ENCODE measurements at places on chromosomes 4 and X.

GRCh38 chrX:17415242-17415810 lies 40.3 kb downstream of the NHS start:
- DNase-seq, result no peak

- no peak for DNase-seq
These were observed 190.4 kb downstream of the GABRB1 start for GRCh38 chr4:47221721-47222120.

DNA sequence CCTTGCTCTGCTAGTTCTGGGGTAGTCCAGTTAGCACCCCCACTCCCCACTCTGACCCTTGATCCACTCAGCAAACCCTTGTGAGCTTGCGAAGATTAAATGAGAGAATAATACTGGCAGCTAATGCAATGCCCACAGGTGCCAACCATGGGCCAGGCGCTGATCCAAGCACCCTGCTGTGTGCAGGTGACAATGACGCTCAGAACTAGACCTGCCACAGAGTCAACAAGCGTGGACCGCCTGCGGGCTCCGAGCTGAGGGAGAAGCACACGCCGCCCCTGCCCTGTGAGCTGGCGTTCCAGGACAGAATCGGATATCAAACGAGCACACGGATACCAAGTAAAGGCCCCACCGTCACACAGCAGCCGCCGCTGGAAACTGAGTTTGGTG lies 129.2 kb downstream of the FAM53A start:
- DNase-seq, result no peak

DNA sequence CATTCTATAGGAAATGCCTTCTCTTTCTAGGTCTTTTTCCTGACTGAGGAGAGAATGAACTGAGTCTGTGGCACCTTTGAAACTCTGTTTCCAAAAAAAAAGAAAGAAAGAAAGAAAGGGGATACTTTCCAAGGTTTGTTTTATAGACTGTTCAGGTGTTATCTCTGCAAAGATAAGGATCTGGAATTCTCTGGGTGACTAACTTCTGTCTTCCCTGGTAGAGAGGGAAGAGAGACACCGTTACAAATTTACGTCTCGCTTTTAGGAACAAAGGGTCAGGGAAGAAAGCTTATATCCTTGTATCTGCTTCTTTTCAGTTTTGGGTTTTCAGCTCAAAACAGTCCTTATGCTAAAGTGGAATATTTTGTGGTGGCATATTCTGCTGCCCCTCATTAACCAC lies 314.1 kb downstream of the RAPGEF2 start:
- no peak for DNase-seq

DNA sequence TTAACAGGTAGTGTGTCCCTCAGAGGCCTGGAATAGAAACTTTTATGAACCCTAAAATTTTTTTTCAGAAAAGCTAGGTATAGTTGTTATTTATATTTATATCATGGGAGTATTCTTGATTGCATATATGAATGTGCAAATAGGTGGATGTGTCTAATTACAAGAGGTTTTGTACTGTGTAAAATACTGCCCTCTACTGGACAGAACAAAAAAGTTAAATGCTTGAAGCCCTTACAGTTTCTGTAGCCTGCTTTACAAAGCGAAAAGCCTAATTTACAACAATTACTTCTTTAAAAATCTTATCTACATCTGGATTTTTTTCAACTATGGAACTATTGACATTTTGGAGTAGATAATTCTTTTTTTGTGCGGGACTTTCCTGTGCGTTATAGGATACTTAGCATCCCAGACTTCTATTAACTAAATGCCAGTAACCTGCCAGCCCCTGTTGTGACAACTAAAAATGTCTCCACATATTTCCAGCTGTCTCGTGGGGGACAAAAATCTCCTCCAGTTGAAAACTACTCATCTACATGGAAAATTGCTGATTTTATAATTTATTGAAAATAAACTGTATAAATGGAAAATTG lies 35.1 kb downstream of the ENPEP start:
- DNase-seq, result peak; percentile 39

DNA sequence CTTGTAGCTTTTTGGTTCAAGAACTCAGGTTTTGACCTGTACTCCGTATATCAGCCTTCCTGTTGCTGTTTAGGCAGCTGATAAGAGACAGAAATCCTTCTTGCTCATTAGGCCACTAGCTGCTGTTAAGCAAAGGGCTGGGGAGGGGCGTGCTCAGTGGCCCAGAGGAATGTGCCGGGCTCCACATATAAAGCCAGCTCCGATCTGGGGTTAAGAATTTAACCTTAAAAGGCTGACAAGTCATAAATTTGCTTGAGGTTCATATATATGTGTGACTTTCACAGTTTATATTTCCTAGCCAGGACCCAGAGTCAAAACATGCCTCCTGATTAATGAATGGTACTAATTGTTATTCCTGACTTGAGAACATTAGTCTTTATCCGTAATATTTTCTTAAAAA lies 15.3 kb downstream of the GPC3 start:
- no peak for DNase-seq

DNA sequence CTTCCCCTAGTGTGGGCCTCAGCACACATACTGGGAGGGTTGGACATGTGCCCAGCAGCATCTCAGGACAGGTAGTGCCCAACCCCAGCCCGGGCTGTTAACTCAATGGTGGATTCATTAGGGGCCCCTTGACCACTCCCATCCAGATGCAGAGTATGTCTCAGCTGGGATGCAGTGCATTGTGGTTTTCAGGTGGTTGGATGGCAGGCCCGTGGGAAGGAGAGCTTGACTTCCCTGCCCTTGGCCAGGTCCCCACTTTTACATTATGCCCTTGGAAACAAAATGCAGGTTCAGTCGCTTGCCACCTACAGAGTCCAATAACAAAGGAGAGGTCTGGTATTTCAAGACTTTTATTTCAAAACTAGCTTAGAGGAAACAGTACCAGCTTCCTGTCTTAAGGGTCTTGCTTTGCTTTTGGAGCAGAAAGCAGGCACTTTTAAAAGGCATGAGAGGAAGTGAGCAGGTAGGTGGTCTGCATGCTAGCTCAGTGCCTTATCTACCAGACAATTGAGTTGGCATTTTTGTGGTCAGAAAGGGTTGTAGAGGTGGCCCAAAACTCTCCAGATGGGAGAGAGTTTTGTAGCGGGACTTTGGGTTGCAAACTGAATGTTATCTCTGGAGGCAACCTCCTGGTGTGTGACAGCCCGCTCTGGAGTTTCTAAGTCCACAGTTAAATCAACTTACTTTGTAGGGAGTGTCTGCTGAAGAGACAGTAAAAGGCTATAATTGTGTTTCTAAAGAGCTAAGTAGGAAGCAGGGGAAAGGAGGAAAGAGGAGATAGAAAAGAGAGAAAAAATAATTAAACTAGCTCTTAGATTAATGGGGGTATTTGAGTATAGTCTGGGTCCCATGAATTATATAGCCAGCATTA lies 171.0 kb downstream of the GALNTL6 start:
- no peak for DNase-seq

DNA sequence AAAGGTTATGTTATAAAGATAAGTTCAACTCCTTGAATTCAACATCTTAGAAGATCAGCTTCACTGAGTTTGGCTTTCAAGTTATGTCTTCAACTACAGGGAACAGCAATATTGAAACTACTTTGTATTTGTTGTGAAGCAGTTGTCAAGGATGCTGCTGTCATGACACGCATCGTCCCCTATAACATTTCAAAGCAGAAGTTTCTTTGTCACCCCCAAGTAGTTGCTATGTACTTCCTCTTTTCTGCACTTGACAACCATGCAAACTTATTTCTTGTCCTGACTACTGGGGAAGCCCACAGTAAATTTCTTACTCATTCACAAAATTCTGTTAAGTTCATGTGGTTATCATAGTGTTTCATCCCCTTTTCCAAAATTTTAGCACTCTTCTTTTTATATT lies 14.3 kb downstream of the ANTXR2 start:
- no peak for DNase-seq

GRCh38 chr4:139857021-139857420 lies 191.4 kb downstream of the MGST2 start:
- DNase-seq, result no peak

DNA sequence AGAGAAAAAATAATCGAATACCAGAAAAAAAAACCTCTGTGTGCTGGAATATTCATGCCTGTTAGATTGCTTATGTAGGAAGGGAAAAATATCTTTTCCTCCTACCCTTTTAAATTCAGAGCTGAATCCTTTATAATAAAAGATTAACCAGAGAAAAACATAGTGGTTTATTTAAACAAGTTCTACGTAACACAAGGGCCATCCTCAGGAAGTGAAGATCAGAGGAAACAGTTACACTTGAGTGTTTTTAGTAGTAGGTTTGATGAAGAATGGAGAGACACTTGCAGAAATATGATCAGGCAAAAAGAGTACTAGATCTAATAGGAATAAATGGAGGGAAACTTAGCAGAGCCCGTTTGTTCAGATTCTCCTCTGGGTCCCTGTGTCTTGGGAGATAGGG lies 66.3 kb downstream of the TMEM156 start:
- no peak for DNase-seq

- DNase-seq, result no peak
These were observed 17.7 kb upstream of the P2RY8 start for GRCh38 chrX:1554469-1555210.

GRCh38 chr4:156638925-156639605 lies 332.5 kb downstream of the PDGFC start:
- DNase-seq, result peak; percentile 19

GRCh38 chr4:132344924-132345828 lies 803.9 kb upstream of the PCDH10 start:
- peak; percentile 55 for DNase-seq

- DNase-seq, result no peak
These were observed 74.4 kb upstream of the IRF2 start for GRCh38 chr4:184548648-184549341.

DNA sequence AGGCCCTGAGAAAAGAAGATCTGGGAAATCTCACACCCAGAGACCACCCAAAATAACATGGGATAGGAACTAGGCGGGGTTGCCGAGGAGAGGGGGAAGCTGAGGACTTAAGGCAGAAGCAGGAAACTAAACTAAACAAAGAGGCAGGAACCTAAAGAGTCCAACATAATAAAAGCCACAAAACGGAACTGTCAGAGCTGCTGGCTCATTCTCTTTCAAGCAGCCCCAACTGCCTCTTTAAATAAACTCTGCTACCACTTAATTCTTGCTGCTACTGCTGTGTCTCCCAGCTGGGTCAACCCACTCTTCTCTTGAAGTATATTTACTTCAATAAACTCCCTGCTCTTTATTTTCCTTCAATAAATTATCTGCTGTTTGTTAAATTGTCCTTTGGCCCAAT lies 44.5 kb downstream of the MAGEB16 start:
- no peak for DNase-seq

DNA sequence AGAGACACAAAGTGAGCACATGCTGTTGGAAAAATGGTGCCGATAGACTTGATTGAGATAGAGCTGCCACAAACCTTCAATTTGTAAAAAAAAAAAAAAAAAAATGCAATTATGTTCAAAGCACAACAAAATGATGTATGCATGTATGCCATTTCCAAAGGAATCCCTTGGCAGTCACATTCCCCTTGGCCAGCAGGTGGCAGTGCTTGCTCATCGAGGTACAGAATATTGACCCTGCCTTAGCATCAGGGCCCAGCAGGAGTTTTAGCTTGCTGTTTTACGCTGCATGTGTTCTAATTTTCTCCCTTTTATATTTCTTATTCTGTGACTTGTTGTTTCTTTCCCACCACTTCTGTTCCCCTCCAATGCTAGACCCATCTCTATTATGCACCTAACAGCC lies 34.5 kb upstream of the CYBB start:
- DNase-seq, result peak; percentile 57

DNA sequence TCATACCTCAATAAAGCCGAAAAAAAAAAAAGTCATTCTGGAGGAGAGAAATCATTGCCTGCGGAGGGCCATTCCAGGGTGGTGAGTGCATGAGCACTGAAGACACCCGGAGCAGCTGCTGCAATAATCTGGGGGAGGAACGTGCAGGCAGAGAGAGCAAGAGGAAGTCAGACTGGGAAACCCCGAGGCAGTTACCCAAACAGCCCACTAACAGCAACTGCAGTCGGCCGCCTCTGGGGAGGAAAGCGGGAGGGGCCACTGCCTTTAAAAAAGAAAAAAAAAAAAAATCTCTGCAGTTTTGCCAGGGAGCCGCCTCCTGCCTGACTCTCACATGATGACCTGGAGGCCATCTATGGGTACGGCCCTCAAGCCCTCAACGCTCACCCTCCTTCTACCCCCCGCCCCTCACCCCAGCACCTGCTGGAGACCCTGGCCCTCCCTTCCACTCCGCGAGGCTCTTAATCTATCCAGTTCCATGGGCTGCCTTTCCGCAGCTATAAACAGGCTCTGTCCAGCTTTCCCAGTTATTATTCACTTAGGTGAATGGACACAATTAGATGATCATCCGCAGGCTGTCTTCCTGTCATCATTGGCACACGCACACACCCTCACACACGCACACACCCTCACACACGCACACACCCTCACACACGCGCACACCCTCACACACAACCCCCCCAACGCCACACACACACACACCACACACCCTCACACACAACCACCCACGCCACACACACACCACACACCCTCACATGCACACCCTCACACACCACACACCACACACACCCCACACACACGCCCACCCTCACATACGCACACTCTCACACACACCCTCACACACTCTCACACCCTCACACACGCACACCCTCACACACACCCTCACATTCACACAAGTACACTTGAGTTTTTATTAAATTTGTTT lies 3.4 kb upstream of the AVPR2 start:
- DNase-seq, result peak; percentile 40

DNA sequence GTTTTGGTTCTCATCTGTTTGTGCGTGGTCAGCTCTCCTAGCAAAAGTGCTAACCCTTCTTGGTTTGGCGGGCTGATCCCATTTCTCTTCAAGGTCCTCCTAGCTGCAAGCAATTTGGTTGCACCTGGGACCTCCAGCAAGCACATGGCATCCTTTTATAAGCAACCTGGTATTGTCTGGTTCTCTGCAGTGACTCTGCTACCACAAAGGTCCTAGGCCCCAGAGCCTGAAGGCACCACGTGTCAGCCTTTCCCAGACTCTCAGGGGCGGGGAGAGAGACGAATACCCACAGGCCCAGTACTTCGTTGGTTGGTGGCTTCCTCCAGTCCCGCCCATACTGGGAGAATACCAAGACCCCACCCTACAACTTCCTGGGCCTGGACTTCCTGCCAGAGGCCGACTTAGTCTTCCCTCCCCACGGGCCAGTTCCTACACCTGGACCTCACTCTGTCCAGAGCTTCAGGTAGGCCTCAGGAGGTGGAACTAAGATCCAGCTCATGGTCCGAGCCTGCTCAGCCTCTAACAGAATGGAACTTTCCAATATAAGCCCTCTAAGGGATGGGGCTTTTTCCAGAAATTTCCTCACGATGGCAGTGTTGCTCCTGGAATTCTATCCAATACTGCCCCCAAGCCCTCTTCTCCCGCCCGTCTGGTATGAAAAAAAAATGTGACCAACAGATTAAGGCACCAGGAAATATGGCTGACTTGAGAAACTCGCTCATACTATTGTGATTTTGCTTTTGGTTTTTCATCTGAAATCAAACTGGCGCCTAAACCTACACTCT lies 192.5 kb upstream of the STK26 start:
- peak; percentile 94 for DNase-seq

- DNase-seq, result no peak
These were observed 884.0 kb upstream of the INTU start for GRCh38 chr4:126748736-126749135.

DNA sequence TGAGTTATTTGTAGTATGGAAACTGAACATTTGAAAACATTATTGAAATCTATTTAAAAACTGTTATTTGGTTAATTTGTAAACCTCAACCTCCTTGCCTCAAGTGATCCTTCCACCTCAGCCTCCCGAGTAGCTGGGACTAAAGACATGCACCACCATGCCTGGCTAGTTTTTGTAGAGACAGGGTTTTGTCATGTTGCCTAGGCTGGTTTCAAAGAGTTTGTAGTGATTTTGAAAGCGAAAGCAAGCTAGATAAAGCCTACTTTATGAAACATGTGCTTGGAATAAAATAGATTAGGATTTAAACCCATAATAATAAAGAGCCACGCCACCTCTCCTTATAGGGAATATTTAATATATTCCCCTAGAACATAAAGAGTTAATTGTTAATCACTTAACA lies 23.5 kb downstream of the ARSJ start:
- DNase-seq, result no peak

Data from NCI-H1694 (cell line).